ENCODE measurements at places on chromosomes 1 and 21. TPM values are rescaled to one million over a fixed set of nuclear protein-coding genes. Genes with fewer than 3 reads are reported as not detected.

GRCh38 chr1:5522531-5523145 lies 469.6 kb downstream of the NPHP4 start:
- no peak for DNase-seq

DNA sequence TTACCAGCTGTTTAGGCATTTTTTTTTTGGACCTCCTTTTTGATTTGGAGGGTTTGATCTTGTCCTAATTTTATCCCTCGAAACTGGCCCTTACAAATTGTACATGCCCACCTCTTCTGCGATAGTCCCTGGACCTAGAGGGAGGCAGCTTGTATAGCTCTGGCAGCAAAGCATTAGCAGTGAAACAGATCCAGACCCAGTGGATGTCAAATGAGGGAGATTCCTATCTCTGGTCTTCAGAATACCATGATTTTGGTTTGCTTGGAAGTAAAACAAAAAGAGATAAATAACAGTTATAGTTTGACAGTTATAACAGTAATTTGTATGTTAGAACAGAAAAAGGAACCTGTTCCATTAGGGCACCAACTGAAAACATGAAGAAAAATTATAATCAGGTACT lies 123.6 kb downstream of the MIS18A start:
- DNase-seq = no peak

- no peak for DNase-seq
Observed at GRCh38 chr1:17297991-17298390, 10.0 kb upstream of the PADI4 start.

DNA sequence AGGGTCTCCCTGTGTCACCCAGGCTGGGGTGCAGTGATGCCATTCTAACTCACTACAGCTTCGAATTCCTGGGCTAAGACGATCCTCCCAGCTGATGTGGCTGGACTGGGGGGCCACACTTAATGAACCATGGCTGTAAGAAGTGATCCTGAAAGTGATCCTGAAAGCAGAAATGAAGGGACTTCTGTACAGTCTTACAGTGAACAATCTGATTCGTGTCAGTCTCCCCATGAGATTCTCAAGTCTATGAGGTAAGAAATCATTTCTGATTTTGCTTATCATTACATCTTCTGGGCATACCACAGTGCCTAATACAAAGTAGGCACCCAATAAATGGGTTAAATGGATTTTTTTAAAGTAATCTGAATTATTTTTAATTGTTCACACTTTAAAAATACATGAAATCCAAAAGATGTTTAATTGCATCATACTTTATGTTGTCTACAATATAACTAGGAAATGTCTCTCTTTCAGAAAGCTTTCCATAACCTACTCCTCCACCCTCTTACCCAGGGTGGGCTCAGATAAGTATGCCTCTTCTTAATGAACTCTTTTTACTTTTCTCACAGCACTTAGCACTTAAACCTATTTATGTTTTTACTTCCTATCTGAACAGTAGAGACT lies 21.5 kb downstream of the TUT4 start:
- no peak for DNase-seq

DNA sequence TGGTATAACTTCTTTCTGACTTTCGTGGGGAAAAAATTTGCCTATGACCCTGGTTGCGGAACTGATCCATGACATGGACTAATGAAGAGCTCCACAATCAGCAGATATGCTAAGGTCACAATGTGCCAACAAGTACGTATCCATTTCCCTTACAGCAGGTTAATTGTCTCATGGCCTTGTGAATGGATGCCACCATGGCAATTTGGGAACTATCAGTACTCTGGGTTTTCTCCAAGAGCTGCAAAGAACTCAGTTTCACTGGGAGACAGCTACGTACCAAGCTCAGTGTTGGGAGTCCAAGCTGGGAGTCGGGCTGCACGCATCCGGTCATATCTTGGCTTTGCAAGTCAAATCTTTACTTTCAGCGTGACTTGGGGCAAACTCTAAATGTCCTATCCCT lies 64.8 kb downstream of the TIAM1 start:
- DNase-seq = no peak

GRCh38 chr1:27536767-27537166 lies 46.8 kb upstream of the WASF2 start:
- no peak for DNase-seq

DNA sequence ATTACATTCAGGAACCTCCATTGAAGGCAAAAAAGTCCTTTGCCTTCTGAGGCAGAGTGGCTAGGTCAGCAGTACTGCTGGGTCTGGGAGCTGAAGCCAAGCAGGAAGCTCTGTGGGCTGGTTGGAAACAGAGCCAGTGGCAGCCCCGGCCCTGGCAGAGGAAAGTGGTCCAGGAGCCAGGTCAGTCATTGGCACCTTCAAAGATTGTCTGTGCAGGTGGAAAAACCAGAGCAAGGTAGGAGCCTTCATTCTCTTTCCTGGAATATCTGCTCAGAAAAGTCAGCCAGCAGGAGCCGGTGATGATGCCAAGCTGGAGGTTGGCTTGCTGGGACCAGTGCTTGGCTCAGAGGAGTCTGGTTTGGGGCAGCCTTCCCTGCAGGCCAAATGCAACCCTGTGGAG lies 12.5 kb upstream of the DISP3 start:
- DNase-seq = no peak

DNA sequence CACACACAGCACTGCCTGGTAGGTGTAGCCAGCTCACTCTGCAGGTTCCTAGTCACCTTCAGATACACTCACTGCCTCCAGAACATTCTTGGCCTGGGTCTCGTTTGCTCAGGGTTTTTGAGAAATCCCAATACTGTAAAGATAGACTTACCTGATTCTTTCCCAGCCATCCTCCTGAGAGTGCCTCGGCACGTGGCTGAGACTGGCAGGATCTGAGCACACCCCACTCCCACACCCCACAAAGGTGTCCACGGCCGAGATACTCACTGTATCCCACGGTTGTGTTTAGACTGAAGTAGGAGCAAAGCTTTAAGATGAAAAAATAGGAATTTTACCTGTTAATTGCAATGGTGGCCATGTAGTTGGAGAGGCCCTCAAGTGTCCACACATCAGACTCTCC lies 33.4 kb downstream of the SNAP47 start:
- no peak for DNase-seq

DNA sequence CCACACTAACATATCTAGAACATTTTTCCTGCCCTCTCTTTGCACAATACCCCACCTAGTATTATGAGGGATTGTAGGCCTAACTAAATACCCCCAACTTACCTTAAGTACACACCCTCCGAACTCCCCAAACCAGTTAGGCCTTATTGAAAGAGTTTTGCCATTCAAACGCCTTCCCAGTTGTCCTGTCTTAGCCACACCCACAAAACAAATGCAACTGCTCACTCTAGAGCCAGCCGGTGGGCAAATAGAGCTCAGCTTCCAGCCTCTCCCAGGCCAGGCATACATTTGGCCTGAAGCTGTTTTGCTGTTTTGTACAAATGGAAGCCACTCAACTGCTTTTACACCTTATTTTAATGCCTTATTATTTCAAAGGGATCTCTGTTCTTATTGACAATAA lies 224.2 kb upstream of the RUNX1 start:
- DNase-seq = no peak

- DNase-seq = no peak
Observed at GRCh38 chr1:72435025-72435424, 152.7 kb upstream of the NEGR1 start.

- no peak for DNase-seq
Observed at GRCh38 chr1:225343618-225344017, 84.2 kb downstream of the LBR start.

DNA sequence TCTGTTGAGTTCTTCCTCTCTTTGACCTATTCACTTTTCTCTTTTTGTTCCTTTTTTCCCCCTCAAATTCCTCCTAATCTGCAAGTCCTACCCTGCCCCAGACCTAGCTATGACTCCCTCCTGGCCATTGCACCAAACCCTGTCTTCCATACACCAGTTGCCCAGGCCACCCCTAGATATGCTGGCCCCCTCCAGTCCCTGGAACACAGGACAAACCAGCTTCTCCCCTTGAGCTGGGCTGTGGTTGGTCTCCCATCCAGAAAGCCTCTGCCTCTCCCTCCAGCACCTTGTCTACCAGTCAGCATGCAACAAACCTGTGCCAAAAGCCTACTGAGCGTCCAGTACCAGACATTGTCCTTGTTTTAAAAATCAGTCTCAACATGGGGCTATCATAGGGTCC lies 59.4 kb downstream of the ELK4 start:
- DNase-seq = no peak

GRCh38 chr1:109806733-109807400 lies 43.1 kb upstream of the EPS8L3 start:
- DNase-seq = no peak

GRCh38 chr1:94422115-94422820 lies 4.1 kb downstream of the ABCD3 start:
- DNase-seq = no peak

GRCh38 chr1:173917635-173918493 lies 737 bp upstream of the SERPINC1 start:
- no peak for DNase-seq

GRCh38 chr1:7591565-7591964 lies 179.5 kb upstream of the VAMP3 start:
- no peak for DNase-seq

GRCh38 chr1:78143673-78144072 lies 97.9 kb downstream of the GIPC2 start:
- DNase-seq = no peak

GRCh38 chr1:175864625-175865024 lies 121.2 kb upstream of the TNR start:
- DNase-seq = no peak

DNA sequence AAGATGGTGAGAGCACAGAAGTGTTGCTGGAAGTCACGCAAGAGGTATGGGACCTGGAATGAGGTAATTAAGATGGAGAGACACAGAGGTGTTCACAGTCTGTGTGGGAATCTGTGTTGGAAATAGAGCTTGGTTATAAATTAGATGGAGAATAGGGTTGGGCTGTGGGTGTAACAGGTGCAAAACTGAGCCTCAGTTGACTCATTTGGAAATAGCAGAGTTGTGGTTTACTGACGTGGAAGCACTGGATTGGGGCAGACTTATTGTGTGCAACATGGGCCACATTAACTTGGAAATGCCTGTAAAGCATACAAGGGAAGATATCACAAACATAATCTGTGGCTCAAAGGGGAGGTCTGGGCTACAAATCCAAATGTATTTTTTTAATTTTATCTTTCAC lies 13.0 kb downstream of the CAMSAP2 start:
- no peak for DNase-seq

DNA sequence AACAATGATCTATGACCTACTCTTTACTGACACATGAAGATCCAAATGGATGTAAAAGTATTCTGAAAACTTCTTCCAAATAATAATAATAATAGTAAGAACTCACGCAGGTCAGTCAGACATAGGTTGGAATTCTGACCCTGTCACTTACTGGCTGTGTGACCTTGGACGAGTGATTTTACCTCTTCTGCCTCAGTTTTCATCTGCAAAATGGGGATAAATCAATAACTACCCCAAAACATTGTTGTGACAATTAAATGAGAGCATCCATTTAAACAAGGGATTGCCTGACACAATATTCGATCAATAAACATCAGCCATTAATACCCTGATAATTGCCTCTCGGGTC lies 556 bp downstream of the MECR start:
- DNase-seq = no peak

DNA sequence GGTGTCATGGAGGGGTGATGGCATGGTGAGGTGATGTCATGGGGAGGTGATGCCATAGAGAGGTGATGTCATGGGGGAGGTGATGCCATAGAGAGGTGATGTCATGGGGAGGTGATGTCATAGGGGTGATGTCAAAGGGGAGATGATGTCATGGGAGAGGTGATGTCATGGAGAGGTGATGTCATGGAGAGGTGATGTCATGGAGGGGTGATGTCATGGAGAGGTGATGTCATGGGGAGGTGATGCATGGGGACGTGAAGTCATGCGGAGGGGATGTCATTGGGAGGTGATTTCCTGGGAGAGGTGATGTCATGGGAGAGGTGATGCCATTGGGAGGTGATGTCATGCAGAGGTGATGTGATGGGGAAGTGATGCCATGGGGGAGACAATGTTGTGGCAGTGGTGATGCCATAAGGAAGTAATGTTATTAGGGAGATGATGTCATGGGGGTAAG lies 92.1 kb upstream of the C1orf174 start:
- DNase-seq = no peak

The SPATA17 gene
- total RNA-seq = 2.5 TPM

The TPRG1L gene
- 14.9 TPM for total RNA-seq

The OR2L5 gene
- total RNA-seq = not detected

The CA6 gene
- not detected for total RNA-seq

The PGLYRP4 gene
- not detected for total RNA-seq

The KLHDC9 gene
- total RNA-seq = 8.0 TPM

The SPRR1A gene
- total RNA-seq = not detected

The MAD2L2 gene
- 111 TPM for total RNA-seq

The ESRRG gene
- 1.5 TPM for total RNA-seq

Data from neural crest cell (in vitro differentiated cells).